ENCODE measurements at places on chromosomes 5 and 9.

GRCh38 chr5:9605041-9605838 lies 24.9 kb downstream of the TAS2R1 start:
- DNase-seq = no peak

- DNase-seq = no peak
Measured at GRCh38 chr9:91736311-91736710, 213.7 kb downstream of the ROR2 start.

GRCh38 chr5:179239256-179240135 lies 105.8 kb downstream of the ADAMTS2 start:
- no peak for DNase-seq

DNA sequence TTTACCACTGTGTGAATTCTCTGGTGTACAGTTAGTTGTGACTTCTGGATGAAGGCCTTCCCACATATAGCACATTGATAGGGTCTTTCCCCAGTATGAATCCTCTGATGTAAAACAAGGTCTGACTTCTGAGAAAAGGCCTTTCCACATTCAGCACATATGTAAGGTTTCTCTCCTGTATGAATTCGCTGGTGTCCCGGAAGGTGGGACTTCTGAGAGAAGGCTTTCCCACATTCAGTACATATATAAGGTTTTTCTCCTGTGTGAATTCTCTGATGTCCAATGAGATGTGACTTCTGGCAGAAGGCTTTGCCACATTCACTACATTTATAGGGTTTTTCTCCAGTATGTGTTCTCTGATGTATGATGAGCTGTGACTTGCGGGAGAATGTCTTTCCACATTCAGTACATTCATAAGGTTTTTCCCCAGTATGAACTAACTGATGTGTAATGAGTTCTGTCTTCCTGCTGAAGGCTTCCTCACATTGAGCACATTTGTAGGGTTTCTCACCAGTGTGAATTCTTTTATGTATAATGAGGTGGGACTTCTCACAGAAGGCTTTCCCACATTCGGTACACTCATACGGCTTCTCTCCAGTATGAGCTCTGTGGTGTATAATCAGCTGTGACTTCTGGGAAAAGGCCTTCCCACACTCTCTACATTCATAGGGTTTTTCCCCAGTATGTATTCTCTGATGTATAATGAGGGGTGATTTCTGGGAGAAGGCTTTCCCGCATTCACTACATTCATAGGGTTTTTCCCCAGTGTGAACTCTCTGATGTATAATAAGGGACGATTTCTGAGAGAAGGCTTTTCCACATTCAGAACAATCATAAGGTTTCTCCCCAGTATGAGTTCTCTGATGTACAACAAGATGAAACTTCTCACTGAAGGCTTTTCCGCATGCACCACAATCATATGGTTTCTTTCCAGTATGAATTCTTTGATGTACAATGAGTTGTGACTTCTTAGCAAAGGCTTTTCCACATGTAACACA lies 9.1 kb downstream of the ZNF300 start:
- DNase-seq = no peak

- no peak for DNase-seq
Measured at GRCh38 chr9:96604004-96604319, 15.7 kb downstream of the CDC14B start.

DNA sequence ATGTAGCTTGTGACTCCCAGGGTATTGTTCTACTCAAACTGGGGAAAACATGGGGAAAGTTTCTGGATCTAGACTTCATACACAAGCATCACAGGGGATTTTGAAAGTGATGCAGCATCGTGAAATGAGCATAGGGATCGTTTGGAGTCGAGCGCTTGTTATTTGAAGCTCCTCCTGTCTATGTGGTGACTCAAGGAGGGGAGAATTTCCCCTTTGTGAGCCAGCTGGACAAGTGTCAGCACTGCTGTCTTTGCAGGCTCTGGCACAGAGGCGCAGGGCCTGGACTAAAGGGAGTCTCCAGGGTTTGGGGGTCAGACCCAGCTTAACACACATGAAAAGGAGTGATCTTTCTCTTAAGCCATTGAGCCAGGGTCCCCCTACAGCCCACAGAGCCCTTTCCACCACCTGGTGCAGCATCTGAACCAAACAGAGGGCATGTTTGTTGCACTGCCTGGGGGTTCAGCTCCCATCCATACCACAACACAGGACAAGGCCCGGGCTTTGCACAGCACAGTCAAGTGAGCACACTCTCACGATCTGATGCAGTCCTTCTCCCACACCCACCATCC lies 51.0 kb downstream of the IRF1 start:
- DNase-seq = no peak

DNA sequence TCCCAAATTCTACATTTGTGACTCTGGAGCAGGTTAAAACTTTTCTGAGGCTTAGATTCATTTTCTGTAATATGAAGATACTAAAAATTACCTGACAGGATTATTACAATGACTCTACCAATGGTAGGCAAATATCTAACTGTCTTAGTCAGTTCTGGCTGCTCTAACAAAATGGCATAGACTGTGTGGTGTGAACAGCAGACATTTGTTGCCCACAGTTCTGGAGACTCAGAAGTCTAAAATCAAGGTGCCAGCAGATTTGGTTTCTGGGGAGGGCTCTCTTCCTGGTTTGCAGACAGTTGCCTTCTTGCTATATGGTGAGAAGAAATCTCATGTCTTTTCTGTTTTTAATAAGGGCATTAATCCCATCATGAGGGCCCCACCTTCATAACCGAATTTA lies 245.1 kb downstream of the MAST4 start:
- DNase-seq = no peak

DNA sequence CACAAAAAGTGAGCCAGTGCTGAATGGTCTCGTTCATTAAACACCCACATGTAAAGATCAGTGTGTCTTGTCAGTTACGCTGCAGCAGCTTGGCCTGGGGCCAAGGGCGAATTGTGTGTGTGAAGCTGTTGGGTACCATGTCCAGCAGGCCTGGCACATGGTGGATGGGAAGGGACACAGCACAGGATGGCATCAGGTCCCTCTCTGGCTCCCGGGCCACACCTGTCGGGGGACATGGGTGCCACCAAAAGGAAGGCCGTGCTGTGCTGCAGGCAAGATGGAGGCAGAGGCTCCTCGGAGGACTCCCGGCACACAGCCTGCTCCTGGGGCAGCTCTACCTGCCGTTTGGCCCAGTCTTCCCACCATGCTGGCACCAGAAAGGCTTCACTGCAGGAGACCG lies 32.0 kb downstream of the NKD2 start:
- no peak for DNase-seq

- DNase-seq = no peak
Measured at GRCh38 chr5:111116550-111116949, 24.4 kb downstream of the WDR36 start.

- no peak for DNase-seq
Measured at GRCh38 chr9:121741228-121741918, 89.9 kb downstream of the DAB2IP start.

GRCh38 chr9:97954550-97954989 lies 16.6 kb upstream of the HEMGN start:
- no peak for DNase-seq

GRCh38 chr9:114811301-114811700 lies 5.5 kb upstream of the TNFSF15 start:
- no peak for DNase-seq

GRCh38 chr5:44952376-44952775 lies 143.6 kb downstream of the MRPS30 start:
- no peak for DNase-seq

DNA sequence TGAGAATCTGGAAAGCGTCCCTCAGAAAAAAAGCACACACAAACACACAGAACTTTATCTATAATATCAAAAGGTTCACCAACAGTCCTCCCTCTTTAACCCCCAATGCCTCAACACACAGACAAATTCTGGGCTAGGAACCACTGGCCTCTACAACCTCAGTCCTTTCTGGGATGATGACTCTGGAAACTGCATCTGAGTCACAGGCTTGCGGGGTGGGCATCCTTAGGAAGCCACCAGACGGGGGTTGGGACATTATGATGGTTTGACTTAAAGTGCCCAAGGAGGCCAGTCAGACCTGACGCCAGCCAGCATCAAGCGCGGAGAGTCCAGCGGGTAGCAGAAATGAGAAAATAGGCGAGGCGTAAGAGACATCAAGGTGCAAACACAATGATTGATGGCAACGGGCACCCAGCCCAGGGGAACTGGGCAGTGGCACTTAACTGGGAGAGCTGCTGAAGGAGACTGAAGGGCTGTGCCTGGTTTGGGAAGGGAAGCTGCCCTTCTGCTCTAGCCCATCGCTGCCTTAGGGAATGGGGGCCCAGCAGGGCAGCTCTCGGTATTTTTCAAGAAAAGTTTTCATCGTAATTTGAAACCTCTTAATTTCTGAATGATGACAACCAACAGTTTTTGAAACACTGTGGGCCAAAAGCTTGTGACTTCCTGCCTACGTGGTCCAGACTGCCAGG lies 20.7 kb downstream of the SPRY4 start:
- DNase-seq = no peak

Measured in esophagus squamous epithelium (tissue), 5 donors.